ENCODE measurements at places on chromosomes 7 and 10.

DNA sequence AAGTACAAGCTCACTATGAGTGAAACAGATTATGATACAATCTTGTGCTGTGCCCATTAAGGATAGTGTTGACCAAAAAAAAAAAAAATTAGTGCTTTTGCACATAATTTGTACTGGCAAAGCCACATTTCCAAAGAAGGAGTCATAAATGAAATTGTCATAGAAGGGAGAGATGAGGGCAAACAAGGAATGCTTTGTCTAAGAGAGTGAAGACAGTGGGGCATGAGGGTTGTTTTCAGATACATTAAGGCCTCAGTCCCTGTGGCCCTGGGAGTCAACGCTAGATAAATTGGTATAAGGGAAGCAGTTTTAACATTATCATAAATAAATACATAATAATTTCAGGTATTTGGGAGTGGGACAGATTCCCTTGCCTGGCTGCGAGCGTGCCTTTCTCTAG is 267.5 kb upstream of the PRKCQ start:
- DNase-seq, result no peak

DNA sequence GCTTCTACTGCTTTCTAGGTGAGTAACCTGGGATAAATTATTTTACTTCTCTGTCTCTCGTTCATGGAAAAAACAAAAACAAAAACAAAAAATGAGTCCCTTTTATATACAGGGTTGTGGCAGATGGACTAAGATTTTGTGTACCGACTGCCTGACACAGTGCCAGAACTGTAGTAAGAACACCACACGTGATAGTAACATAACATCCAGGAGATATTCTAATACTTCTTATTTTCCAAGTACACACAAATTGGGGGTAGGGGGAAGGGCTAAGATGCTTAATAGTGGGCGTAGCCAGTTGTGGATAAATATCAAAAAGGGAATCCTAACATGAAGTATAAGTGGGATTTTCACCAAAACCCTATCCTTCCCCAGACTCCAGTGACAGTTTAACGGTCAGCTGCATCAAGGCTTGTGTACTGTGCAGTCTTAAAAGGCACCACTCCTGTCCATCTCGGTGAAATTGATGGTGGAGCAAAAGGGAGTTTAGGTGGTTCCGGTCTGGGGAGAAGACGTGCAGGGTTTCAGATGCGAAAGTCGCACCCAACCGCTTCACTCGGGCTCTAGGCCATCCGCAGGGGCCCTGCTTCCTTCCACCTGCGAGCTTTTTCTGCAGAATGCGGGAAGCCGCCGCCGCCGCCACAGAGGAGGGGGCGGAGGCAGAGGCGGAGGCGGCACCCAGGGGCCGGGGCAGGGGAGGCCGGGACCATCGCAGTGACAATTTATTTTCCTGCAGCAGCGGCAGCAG is at the start of gene STAMBPL1:
STAMBPL1 (plus strand) TSS at position 712 of the 748 bp plus-strand sequence. CDS start 21,464 bp downstream, outside the sequence.
- no peak for DNase-seq

GRCh38 chr10:98425511-98426352 is 10.8 kb upstream of the PYROXD2 start:
- DNase-seq, result no peak

DNA sequence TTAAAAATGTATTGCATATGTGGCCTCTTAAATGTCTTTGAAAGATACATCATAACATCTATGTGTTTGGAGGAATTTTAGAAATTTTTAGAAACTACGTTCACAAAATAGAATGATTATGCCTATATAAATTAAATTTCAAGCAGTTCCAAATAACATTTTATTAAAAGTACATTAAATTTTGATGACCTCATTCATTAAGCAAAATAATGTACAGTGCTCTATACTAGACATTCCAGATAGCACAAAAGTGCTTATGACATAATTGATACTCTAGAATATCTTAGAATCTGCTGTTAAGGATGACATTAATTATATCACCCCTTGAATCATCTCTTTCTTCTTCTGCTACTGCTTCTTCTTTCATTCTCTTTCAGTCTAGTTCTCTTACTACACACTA is 528.9 kb downstream of the GFRA1 start:
- no peak for DNase-seq

- no peak for DNase-seq
Measured at GRCh38 chr7:30887464-30887872, 24.2 kb upstream of the AQP1 start.

- DNase-seq, result no peak
Measured at GRCh38 chr10:86291616-86292340, 74.8 kb downstream of the GRID1 start.

DNA sequence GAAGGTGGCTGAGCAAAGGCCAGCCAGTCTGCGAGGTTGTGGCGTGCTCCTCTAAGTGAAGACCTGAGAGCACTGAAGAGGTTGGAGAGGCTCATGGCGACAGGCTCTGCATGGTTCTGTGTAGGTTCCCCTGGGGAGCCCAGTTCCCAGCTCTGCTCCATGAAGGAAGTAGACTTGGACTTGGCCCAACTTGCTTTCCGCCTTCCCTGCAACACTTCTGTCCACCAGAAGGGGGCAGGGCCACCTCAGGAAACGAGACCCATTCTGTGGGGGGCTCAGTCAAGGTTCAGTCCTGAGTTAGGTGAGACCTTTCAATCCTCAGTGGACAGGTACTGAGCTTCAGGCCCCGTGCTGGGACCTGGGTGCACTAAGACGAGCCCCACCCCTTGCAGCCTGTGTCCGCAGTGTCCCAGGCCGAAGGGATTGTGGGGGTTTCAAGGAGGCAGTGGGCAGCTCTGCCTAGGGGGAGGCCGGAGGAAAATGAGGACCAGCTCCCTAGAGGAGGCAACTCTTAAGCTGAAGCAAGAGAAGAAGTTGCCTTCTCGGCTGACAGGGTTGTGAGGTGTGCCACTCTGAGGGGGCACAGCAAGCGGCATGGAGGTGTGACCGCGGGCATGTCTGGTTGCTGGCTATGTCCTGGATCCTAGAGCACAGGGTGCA is 15.0 kb upstream of the PCBD1 start:
- no peak for DNase-seq

DNA sequence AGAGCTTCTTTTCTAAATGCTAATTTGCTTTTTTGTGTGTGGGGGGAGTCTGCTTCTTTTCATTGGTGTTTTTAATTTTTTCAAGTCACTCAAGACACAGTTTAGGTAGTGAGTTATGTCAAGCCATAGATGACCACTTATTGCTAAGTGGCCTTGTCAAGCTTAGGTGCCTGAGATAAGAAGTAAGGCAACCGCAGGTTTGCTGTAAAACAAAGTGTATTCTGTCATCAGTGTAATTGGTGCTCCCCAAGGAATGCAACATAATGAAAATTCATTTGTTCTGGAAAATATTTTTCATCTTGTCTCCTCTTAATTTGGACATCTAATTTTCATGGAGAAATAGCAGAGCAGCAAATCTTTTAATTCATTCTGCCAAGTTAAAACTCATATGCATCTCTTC is 249.6 kb downstream of the EXOC4 start:
- DNase-seq, result no peak

DNA sequence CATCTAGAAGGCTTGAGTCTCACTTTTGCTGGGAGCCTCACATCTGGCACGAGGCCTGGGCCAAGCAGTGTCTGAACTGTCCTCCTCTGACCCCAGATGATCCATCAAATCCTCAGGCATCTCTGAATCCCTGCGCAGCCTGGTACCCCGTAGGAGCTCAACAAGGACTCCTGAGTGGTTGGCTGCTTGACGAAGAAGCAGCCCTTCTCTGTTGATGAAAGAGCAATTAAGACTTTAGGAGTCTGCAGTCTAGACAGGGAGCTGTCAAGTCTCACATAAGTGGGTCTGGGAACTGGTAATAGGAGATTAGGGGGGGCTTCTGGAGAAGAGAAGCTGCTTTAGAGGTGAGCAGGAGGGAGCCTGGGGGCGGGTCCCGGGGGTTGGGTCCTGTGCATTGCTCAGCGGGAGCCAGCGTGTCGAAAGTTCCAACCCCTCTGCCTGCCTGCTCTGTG is 326.0 kb downstream of the RPS24 start:
- DNase-seq, result no peak

GRCh38 chr10:629186-629998 is 60.1 kb downstream of the DIP2C start:
- no peak for DNase-seq

GRCh38 chr10:96152437-96152836 is 22.3 kb downstream of the ZNF518A start:
- DNase-seq, result no peak

DNA sequence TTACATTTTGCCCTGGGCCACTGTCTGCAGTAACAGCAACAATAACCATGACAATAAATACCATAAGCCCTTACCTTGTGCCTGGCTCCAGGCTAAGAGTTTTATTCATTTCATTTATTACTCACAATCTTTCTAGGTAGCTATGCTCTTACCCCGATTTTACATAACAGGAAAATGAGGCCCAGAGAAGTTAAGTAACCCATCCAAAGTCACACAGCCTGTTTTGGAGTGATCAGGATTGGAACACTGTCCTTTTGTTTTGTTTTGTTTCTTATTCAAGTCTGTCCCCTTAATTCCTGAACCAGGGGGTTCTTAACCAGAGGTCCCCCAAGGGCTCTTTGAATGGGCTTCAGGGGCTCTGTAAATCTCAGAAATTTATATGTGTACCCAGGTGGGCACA is 4.2 kb upstream of the LBX1 start:
- DNase-seq, result no peak

- no peak for DNase-seq
Measured at GRCh38 chr7:69868921-69869320, 270.6 kb downstream of the AUTS2 start.

- no peak for DNase-seq
Measured at GRCh38 chr7:26233902-26234511, 32.5 kb downstream of the CBX3 start.

DNA sequence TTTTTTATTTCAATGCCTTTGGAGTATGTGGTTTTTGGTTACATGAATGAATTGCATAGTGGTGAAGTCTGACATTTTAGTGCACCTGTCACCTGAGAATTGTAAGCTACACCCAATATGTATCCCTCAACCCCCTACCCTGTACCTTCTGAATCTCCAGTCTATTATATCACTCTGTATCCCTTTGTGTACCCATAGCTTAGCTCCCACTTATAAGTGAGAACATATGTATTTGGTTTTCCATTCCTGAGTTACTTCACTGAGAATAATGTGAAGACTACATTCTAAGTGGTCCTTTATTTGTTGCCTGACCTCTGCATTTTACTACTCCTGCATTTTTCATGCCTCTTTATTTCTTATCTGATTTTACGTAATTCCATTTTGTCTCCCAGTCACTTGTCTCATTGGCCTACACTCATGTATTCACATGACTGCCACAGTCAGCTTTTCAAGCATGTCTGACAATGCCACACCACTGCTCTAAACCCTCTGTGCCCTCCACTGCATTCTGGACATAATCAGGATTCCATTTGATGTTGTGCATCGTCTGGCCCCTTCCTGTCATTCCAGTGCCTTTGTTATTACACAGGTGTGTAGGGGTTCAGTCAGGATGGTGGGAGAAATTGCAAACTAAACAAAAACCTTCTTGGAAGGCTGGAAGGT is 1325.5 kb downstream of the XPNPEP1 start:
- no peak for DNase-seq

GRCh38 chr10:57017356-57018037 is 656.4 kb upstream of the ZWINT start:
- DNase-seq, result no peak

DNA sequence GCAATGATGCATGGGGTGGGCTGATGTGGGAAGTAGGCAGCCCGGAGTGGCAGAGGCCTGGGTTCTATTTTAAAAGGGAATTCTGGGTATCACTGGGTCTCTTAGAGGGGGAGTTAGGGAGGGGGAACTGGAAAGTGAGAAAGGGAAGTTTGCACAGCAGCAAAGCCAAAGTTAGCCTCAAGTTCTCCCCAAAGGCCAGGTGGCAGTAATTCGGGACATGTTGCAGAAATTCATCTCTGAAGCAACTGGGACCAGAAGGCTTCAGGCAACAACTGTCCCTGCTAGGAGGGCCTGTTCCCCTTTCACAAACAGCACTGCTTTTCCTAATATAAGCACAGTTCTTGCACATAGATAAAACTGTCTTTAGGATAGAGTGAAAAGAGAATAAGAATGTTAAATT is 67.4 kb downstream of the NOD1 start:
- DNase-seq, result no peak

- DNase-seq, result no peak
Measured at GRCh38 chr7:7705318-7705717, 13.1 kb downstream of the RPA3 start.

DNA sequence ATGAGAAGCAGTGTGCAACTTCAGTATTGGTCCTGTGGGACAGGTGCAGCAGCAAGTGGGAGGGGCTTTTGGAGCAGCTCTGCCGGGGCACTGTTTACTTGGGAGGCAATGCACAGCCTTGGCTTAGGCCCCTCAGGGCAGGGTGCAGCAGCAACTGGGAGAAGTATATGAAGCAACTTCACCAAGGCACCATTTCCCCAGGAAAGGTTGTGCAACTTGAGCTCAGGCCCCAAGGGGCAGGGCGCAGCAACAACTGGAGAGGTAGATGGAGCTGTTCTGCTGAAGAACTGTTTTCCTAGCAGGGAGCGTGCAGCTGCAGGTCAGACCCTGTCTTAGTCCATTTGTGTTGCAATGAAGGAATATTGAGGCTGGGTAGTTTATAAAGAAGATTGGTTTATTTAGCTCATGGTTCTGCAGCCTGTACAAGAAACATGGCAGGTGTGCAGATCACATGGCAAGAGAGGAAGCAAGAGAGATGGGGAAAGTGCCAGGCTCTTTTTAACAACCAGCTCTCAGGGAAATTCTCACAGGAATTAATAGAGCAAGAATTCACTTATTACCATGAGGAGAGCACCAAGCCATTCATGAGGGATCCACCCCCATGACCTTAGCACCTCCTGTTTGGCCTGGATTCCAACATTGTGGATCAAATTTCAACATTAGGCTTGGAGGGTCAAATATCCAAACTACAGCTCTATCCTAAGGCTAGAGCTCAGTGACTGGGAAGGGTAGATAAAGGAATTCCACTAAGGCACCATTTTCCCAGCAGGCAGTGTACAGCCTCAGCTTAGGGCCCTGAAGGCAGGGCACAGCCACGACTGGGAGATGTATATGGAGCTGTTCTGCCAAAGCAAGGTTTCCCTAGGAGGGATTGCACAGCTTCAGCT is 10.9 kb downstream of the GPR141 start:
- DNase-seq, result no peak

DNA sequence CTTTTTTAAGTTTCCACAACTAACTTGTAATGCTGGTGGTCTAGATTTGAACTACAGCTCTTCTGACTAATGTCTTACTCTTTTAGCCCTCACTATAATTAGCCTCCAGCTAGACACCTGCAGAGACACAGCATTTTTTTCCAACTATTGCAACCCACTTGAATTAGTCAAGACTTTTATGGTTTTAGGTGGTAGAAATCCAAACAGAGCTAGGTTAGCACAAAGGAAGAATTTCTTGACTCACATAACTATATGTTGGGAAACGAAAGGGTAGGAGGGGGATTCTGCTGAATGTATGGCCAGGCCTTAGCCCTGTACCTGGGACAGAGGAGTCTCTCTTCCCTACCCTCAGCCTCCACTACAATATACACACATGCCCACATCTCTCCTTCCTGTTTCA is 586.1 kb downstream of the INHBA start:
- no peak for DNase-seq

GRCh38 chr7:74405899-74406512 is 47.7 kb upstream of the GTF2IRD1 start:
- no peak for DNase-seq

GRCh38 chr10:113890769-113891168 is 36.3 kb downstream of the NHLRC2 start:
- DNase-seq, result no peak

- no peak for DNase-seq
Measured at GRCh38 chr7:105719395-105719794, 138.1 kb upstream of the EFCAB10 start.

All from activated T-helper 1 cell treated with anti-CD3 and anti-CD28 coated beads, Interleukin-2, amount 50 U/mL, for 16 hours (primary cell).